ENCODE measurements at places on chromosomes 4 and X.

- DNase-seq: no peak
Measured at GRCh38 chr4:152640058-152640921, 39.5 kb downstream of the TMEM154 start.

GRCh38 chrX:39409246-39409917, 608.1 kb downstream of the MID1IP1 start:
- no peak for DNase-seq

DNA sequence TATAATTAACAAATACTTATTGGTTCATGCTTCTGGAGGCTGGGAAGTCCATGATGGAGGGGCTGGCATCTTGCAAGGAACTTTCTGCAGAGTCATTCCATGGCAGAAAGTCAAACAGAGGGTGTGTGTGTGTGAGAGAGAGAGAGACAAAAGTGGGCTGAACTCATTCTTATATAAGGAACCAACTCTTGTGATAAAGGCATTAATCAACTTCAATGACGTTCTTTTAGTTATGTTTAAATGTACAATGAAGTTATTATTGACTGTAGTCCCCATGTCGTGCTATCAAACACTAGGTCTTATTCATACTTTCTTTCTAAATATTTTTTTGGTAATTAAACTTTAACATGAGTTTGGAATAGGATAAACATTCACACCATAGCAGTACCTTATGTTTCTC, 1408.8 kb downstream of the STIM2 start:
- no peak for DNase-seq

GRCh38 chr4:87500092-87500462, 29.1 kb downstream of the SPARCL1 start:
- DNase-seq: no peak

- DNase-seq: no peak
Measured at GRCh38 chr4:6360385-6360784, 90.7 kb downstream of the WFS1 start.

DNA sequence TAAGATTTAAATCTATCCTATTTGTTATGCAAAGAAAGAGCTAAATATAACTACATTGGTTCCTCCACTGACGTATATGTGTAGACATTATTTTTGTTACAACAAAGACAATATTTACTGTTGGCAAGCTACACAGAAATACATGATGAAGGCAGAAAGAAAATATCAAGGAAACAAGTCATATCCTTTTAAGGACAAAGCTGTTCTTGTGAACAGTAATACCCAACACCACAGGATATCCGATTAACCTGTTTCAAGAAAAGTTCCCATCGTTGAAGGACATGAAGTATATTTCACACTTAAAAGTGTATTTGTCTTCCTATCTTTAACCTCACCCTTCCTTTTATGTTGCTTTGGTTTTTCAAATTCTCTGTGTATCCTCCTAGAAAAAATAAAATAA, 235.8 kb upstream of the AADAT start:
- DNase-seq: no peak

GRCh38 chrX:53004038-53004437, 44.6 kb upstream of the GPR173 start:
- DNase-seq: no peak
